SW 1271 (cell line): ENCODE measurements at places on chromosomes 12 and 14.

- DNase-seq: no peak
Measured at GRCh38 chr12:76042147-76042546, 10.6 kb upstream of the PHLDA1 start.

- DNase-seq: no peak
Measured at GRCh38 chr12:104681012-104681690, 224.4 kb downstream of the CHST11 start.

DNA sequence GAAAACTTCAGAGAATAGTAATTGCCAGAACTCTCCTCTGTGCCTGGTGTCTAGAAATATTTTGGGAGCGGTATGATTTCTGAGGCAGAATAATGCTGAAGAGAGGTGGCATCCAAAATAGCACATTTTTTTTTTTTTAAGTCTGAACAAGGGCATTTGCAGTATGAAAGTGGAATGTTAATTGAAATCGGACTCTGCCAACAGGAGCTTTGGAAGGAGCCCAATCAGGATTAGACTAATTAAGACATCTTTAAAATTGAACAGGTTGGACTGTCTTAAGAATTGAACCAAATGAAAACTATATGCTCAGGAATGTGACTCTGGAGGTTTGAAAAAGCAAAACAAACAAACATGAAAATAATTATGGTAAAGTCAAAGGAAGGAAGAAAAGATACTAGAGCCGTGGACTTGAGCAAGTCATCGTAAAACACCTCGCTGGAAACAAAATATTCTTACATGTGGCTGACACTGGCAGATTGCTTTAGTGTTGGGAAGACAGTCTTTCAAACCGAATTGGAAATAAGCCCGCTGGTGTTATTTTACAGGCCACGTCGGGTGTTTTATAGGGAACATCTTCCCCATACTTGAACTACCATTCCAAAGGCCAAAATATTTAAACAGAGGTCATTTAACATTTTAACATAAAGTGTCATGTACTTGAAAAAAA is 436.3 kb downstream of the VRK1 start:
- DNase-seq: no peak

- no peak for DNase-seq
Measured at GRCh38 chr12:132375747-132376463, 46.5 kb upstream of the GALNT9 start.

- DNase-seq: peak; percentile 61
Measured at GRCh38 chr12:88993651-88994050, 358.6 kb downstream of the DUSP6 start.

DNA sequence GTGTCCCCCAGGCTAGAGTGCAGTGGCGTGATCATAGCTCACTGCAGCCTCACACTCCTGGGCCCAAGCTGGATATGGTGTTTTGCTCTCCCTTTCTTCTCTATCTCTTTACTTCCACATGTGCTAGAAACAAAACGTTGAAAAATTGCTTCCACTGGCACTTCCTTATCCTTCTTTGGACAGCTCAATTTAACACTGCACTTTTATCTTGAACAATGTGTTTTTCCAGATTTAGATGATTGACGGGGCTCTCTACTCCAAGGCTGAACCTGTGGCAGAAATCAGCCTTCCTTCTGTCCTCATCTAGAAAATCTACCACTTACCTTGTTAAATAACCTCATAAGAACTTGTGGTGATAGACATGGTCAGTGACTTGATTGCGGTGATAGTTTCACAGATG is 165.1 kb downstream of the DAD1 start:
- no peak for DNase-seq

- no peak for DNase-seq
Measured at GRCh38 chr12:124032265-124032886, 59.4 kb downstream of the ZNF664 start.

- no peak for DNase-seq
Measured at GRCh38 chr14:56340932-56341331, 222.7 kb downstream of the PELI2 start.

DNA sequence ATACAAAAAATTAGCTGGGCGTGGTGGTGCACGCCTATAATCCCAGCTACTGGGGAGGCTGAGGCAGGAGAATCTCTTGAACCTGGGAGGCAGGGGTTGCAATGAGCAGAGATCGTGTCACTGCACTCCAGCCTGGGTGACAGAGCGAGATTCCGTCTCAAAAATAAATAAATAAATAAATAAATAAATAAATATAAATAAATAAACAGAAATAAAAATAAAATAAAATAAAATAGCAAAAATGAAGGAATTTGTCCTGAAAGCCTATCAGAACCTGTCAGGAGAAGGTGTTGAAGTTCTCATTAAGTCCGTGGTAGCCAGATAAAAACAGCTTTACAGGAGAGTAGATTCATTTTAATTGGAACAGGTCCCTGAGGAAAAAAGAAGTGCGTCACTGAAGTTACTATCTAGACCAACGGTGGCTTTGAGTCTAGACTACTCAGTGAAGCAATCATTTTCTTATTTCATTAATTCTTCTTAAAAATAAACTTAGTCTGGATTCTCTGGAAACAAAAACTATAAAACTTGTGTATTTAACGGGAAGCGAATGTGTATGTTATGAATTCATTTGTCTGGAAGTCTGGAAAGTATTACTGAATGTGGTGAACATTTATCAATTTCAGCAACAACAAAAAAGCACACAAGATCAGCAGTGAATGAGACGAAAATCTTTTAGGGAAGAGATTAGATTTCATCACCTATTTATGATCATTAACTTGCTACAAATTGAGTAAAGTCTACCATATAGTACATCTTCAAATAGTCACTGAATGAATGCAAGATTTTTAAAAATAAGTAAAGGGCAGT is 248.5 kb upstream of the PDE3A start:
- no peak for DNase-seq

- peak; percentile 85 for DNase-seq
Measured at GRCh38 chr14:89000007-89000942, 175.8 kb downstream of the TTC8 start.

GRCh38 chr14:99156090-99156425 is 115.9 kb downstream of the BCL11B start:
- no peak for DNase-seq

- DNase-seq: no peak
Measured at GRCh38 chr12:3262470-3262869, 185.3 kb downstream of the TSPAN9 start.

GRCh38 chr14:104307627-104308401 is 169.4 kb downstream of the KIF26A start:
- no peak for DNase-seq

GRCh38 chr12:26034371-26035142 is 76.1 kb downstream of the RASSF8 start:
- no peak for DNase-seq

DNA sequence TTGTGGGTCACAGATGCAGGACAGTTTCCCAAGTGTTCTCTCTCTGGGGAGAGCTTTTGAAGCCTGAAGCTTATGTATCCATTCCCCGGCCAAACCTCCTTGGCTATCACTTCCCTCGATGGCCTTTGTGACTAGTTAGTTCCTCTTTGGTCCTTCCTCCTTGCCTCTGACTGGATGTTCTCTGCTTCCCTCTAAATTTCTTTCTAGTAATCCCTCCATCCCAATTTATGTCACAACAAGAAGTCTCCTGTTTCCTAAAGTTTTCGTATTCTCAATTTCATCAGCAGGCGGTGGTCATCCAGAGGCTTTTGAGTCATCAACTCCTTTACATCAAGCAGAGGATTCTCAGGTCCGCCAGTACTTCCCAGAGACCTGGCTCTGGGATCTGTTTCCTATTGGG is 27.5 kb downstream of the A2ML1 start:
- DNase-seq: no peak

- no peak for DNase-seq
Measured at GRCh38 chr14:85421186-85421877, 108.6 kb upstream of the FLRT2 start.

DNA sequence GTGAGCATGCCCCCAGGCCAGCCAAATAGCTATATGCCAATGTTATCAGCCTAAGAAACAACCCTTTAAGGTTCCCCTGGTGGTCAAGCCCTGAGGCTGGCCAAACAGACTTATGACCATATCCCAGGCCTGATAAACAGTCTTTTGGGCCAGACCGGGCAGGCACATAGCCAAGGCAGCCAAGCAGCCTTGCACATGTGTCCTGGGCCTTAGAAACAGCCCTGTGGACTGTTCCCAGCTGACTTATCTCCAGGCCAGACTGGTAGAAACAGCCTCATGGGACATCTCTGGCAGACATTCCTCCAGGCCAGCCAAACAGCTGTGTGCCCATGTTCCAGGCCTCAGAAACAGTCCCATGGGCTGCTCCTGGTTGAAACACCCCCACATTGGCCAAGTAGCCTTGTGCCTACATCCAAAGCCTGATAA is 295.0 kb upstream of the MGAT4C start:
- no peak for DNase-seq

GRCh38 chr12:51922146-51922545 is 14.8 kb downstream of the ACVRL1 start:
- DNase-seq: no peak

GRCh38 chr12:51798501-51798900 is 50.0 kb downstream of the FIGNL2 start:
- DNase-seq: no peak

DNA sequence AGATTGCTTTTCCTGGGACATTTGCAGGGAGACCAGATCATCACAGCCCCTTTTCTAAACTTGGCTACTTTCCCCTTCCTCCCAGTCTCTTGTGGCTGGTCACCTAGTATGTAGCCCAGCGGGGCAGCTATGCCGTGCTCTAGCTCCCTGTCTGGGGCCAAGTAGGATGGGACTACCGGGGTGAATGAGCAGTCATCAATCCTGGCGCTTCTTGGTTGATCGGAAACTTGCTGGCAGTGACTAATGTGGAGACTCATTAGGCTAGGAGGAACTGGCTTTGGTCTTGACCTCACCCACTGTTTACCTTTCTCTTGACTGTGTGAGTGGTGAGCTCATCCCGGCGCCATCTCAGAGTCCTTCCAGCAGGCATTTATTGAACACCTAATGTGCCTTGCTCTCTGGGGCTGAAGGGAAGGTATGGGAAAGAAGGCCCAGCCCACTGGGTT is 15.9 kb downstream of the PLEKHG3 start:
- peak; percentile 66 for DNase-seq
